ENCODE measurements at places on chromosomes 6 and 20.
A peak's percentile ranks its signal among the peaks of the same experiment; 100 is the strongest.

- DNase-seq = no peak
Measured at GRCh38 chr6:8321671-8322404, 113.5 kb downstream of the SLC35B3 start.

- no peak for DNase-seq
Measured at GRCh38 chr6:53878808-53879207, 84.0 kb downstream of the LRRC1 start.

DNA sequence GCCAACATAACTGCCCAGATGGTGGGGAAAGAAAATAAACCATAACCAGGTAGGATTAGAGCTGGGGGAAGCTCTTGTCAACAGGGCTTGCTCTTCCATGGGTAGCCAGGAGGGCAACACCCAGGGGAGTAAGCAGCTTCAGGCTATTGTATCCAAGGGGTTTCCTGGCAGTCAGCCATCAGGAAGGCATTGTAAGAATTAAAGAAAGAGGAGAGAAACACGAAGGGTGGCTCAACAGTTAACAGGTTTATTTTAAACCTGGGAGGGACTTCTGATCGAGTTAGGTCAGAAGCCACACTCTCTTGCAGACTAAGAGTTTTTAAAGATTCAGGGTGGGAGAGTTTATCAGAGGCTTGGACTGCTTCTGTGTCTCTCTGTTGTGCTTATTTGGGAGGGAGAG lies 114.2 kb downstream of the QRSL1 start:
- no peak for DNase-seq

DNA sequence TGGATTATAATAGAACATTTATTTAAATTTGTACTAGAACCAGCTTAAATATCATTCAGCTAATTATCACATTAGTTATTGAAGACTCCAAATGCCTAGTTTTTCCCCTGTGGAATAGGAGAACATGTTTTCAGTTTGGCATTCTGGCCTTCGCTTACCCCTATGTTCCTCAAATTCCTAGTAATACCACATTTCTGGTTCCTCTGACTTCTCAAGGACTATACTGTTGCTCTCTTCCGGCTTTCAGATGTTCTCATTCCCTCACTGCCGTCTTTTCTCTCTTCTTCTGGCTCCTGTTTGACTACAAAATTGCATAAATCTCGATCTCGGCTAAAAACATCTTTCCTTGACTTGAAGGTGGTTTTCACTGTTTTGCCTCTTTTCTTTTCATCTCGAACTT lies 71.8 kb upstream of the KHDRBS2 start:
- no peak for DNase-seq

GRCh38 chr6:43913375-43914271 lies 143.6 kb downstream of the VEGFA start:
- DNase-seq = no peak

DNA sequence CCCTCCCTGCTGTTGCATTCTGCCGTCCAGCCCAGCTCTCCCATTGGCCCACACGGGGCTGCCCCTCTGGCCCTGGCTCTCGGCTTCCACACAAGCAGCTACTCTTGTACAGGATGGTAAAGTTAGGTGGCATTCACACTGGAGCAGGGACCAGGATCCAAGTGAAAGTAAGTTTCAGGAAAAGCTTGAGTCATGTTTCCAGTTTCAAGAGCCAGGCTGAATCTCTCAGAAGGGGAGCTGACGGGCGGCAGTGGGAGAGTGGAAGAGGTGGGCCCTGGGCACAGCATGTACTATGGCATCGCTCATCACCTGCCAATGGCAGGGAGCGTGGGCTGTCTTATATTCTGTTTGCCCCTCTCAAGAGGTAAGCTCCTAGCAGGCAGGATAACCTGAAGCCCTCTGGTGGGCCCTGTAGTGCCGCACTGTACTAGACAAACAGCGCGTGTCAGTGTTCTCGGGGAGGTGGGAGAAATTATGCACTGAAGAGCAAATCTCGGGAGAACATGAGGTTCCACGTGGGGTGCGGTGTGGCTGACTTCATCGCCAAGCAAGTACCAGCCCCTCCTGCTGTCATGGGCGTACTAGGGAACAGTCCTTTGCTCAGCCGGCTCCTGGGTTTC lies 241.5 kb downstream of the NRN1 start:
- peak; percentile 44 for DNase-seq

DNA sequence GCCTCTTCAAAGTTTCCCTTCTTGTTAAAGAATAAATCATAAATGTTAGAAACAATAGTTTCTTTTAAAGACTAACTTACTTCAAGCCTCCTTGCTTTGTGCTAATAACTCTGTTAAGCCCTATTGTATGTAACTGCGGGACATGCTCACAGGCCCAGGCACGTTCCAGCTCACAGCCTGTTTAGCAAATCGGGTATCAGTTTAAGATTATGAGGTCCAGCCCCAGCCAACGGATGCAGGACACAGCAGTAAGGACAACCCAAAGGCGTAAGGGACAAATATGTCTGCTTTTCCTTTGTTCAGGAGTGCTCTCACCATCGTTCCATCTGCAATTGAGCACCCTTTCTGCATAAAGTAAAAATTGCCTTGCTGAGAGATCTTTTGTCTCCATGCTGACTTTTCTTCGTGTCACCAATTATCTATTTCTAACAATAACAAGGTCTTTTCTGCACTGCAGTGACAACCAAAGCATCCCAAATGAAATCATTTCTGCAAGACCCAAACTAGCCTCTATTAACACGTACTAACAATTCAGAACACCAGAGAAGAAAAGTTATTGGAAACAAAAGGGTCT lies 1.4 kb downstream of the C6orf52 start:
- no peak for DNase-seq

DNA sequence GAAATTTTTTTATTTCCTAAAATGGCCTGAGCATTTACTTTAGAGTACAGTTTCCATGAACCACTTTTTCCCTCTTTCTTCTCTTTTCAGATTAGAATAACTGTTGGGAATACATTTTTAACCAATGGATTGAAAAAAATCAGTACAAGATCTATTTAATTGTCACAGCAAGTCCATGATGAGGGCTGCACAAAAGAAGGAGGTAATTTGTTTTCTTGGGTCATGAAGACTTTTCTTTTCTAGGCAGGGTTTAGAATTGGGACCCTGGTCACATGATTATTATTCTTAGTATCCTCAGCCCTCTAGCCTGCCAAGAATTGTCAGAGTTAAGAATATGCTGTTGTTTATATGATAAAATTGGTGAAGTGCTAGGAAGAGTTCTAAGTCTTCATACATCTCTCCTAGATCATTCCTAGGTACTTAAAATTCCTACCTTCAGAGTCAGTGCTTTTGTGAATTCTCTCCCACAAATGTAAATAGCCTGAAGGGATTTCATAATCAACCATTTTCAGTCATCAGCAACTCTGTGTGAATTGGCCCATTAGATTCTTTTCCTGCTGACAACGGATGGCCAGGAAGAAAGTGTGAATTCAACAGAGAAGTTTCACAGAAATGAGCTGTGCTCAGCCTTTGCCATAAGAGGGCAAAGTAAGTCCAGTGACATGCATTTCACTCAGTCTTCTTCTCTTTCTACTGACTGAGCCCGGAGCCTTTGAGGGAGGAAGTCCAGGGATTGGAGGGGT lies 32.4 kb upstream of the TPBG start:
- DNase-seq = peak; percentile 27

GRCh38 chr6:136073216-136073615 lies 176.9 kb downstream of the MTFR2 start:
- no peak for DNase-seq

DNA sequence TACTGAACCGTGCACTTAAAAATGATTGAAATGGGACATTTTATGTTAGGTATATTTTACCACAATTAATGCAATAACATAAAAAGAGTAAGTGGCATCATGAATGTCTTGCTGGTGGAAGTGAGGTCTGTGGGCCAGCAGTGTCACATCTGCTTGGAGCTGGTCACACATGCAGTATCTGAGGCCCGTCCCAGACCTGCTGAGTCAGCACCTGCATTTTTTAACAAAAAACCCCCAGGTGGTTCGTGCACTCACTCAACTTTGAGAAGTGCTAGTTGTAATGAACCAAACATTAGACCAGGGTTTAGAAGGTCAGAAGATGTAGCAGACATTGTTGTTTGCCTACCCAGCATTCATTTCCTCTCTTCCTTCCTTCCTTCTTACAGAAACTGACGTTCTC lies 21.0 kb downstream of the BANF2 start:
- DNase-seq = no peak

DNA sequence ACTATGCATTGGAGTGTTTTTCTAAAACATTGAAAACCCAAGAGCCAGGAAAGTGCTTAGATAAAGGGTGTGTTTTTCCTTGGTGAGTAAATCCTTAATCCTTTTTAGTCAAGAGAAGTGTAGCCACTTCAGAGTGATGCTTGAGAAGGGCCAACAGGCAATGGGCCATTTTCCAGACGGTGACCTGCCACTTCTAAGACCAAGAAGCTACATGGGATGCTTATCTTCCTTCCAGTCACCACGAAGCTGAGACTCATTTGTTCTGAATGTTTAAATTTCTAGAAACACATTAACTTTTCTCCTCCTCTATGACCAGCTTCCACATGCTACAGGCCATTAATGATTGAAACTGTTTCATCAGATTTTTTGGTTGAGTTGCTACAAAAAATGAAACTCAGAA lies 34.4 kb upstream of the NHSL1 start:
- DNase-seq = no peak

GRCh38 chr20:4665591-4665990 lies 56.1 kb upstream of the PRND start:
- DNase-seq = no peak

- no peak for DNase-seq
Measured at GRCh38 chr20:51281521-51281920, 258.6 kb upstream of the KCNG1 start.

DNA sequence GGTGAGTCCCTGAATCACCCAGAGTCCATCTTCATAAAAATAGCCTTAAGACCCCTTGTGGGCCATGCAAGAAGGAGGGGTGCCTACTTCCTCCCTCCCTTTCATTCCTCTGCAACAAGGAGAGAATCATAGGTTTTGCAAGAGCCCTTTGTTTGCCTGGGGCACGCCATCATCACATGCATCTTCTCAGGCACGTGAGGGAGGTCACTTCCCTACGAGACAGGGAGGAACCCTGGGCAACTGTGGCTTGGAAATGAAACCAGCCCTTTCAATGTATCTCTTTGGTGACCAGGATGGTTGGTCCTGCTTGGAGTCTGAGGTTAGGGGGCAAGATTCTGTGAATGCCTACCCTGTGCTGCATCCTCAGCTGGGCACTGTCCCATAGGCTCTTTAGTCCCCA lies 194.8 kb downstream of the MAFB start:
- DNase-seq = no peak

DNA sequence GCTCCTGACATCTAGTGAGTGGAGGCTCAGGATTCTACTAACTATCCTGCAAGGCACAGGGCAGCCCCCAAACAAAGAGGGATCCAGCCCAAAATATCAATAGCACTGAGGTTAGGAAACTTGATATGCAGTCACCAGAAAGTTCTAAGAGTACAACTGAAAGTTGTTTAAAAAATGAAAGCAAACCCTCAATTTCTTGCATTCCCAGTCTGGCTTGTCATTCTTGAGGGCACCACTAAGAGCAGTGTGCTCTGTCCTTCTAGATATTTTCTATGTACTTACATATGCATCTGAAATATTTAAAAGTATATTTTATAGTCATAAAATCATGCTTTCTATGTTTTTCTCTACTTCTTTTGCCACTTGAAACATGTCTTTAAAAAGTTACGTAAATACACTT lies 35.9 kb downstream of the CST8 start:
- no peak for DNase-seq

DNA sequence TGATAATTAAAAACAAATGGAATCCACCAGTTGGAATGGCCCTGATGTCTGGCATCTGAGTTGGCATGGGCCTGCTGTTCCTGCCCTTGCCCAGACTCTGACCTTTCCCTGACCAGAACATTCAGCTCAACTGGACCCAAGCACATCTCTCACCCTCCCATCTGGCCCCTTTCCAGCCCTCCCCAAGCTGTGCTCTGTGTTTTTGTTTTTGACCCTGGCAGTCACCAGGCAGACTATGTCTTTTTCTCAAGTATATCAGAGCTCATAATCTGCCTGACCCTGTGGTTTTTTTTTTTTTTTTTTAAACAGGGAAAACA lies 117.6 kb downstream of the TRDN start:
- DNase-seq = peak; percentile 7

- DNase-seq = no peak
Measured at GRCh38 chr6:30793521-30794194, 49.3 kb upstream of the IER3 start.

- peak; percentile 76 for DNase-seq
Measured at GRCh38 chr6:121055572-121056163, 278.6 kb downstream of the TBC1D32 start.

DNA sequence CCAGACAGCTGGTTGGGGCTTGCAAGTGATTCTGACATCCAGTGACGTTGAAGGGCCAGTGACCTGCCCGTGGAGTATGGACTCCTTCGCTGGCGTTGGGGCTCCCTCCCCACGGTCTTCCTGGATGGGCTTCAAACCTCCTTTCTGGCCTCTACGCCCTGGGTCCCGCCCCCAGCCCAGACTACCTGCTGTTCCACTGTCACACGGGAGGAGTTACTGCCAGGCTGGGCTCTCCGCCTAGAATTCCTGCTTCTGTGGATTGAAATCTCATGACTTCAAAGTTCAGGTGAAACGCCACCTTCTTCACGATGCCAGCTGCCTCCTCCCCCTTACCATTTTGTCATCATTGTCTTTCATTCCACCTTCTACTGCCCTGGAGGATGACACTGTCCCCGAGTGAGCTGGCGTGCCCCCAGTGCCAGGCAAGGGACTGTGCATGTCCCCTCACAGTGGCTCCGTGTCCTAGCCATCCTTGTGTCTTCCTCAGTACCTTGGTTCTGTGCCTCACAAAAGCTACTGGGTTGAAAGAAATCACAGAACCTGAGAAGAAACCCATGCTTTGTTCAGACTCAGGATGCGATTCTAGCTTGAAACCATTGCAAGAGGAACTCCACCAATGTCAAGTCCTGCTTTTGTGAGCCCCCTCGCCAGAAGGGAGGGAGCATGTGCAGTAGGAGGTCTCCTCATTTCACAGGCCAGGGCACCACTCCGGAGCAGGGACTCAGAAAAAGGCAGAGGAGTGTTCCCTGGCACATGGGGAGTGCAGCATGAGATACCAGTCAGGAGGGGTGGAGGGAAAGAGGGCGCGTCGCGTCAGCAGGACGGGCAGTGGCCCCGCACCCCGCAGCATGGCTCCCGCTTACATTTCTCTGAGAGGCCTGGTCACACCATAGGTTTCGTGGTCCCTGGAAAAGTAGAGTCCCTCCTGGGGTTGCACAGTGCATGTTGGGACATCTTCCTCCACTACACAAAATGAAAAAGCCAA lies 11.0 kb upstream of the IRF4 start:
- DNase-seq = no peak

GRCh38 chr20:31890646-31891045 lies 20.2 kb downstream of the TTLL9 start:
- DNase-seq = no peak

DNA sequence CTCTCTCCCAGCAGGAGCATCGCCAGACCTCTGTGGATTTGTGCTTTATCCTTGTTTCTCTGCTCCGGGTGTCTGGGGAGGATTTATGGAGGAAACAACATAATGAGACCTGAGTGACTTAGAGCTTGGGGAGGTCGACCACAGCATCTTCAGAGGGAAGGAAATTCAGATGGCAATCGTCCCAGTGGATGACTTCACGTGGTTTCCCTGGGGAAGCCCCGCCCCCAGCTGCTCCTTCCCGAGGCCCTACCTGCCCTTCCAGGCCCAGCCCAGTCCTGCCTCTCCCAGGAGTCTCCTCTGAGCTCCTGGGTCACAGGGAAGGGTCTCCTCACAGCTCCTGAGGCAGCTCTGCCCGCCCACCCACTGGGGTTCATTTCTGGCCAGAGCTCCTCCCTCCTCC lies 430.3 kb upstream of the SULF2 start:
- DNase-seq = peak; percentile 57
